ENCODE measurements at places on chromosomes 1 and 21.

DNA sequence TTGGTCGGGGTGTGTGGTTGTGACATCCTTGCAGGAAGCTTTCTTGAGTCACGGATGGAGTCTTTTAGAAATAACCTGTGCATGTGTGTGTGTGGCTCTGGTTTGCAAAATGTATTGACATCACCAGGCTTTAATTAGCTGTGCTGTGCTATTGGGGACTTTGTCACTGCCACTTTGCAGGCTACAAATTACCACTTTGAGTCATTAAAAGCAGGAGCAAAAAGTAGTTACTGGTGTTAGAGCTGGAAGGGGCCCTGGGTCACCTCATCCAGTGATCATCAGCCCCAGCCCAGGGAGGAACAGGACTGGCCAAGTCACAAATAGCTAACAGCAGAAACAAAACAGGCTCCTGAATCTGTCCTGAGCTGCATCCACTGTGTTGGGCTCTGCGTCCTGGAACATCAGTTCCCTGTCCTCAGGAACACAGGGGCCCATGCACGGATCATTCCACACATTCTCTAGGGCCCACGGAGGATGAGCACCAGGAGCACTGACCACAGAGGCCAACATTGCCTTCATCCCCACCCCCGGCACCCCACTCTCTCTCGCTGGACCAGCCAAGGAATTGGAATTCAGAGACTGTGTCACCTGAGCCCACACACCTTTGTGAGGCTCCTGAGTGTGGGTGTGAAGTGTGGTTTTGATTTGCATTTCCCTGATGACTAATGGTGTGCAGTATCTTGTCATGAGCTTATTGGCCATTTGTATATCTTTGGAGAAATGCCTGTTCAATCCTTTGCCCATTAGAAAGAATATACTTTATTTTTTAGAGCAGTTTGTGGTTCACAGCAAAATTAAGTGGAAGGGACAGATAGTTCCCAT, 280.1 kb upstream of the C1orf174 start:
- DNase-seq, result no peak

- DNase-seq, result no peak
These were observed 167.2 kb downstream of the RUNX1 start for GRCh38 chr21:34881839-34882371.

DNA sequence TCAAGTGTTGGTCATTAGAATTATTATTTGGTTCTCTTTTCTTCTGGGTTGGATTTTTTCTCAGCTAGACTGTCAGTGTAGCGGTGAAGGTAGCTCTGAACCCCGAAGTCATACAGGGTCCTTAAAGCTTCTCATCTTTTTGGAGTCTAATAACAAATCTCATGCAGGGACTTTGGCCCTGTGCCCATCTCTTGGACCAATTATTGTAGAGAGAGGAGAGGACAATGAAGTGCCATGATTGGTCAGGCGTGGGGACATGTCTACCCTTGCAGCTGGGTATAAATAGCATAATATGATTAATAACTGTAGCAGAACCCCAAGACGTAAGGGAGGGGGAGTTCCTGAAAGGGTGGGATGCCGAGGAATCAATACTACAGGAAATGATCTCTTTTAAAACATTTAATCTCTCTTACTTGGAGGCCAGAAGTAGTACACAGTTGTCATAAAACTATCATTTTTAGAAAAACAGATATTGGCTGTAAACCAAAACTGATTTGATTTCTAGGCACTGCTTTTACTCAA, 8.8 kb downstream of the MAGI3 start:
- no peak for DNase-seq

DNA sequence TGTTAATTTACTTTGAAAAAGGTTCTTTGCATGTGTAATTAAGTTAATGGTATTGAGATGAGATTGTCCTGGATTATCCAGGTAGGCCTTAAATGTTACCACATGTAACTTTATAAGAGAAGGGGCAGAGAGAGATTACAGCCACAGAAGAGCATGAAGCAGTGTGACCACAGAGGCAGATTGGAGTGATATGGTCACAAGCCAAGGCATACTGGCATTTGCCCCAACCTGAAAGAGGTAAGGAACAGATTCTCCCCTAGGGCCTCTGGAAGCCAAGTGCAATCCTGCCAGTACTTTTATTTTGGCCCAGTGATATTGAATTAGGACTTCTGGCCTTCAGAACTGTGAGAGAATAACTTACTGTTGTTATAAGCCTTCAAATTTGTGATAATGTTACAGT, 23.0 kb downstream of the RNF2 start:
- DNase-seq, result no peak

- no peak for DNase-seq
These were observed 370.2 kb downstream of the ST6GALNAC3 start for GRCh38 chr1:76444773-76445172.

- DNase-seq, result no peak
These were observed 34.7 kb upstream of the L1TD1 start for GRCh38 chr1:62159940-62160348.

DNA sequence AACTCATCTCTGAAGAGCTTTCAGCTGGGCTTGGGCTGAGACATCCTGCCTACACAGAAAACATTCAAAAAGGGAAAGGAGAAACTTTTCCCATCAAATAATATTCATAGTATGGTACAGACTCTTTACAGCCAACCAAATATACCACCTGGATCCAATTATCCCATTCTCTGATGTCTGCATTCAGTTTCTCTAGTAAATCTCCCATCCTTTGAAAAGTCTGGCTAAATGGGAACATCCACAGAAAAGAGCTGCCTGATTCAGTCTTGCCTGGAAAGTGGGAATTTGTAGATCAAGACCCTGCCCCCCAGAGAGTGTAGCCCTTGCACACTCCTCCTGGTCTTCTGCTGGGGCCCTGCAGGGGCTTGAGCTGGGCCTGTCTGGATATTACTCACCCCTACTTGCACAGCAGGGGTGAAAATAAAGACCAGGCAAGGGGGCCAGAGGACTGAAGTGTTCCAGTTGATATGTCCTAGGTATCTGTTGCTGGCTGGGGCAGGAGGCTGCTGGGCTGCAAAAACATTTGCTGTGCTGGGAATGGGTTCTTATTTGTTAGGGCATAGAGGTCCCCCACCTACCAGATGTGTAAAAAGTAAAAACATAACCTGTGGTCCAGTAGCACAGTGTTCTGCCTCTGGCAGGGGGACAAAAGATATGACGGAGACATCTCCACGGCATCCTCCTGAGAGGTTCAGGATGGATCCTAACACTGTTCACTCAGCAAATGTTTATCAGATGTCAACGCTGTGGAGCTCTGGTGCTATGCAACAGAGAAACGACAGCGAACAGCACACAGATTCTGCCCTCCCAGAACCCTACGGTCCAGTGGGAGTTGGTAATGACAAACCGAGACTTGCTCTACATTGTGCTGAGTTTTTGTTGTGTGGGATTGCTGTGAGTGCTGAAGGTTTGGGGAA, 140.3 kb downstream of the PLXNA2 start:
- no peak for DNase-seq

GRCh38 chr1:117136749-117137148, 15.2 kb upstream of the TRIM45 start:
- no peak for DNase-seq

DNA sequence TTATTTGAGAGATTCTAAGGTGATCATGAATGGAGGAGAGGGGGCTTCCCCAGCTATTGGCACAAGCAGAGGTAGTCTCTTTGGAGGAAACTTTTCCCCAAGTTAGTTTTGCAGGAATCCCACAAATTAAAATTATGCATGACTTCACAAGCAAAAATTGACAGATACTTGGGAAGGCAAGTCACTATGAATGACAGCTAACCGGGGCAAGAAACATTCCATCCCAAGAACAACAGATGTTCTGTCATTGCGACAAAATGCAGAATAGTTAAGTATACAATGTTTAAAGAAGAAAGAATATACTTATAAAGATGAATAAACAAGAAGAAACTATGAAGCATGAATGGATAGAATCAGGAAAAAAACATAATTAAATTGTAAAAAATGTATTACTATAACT, 27.1 kb upstream of the SIM2 start:
- DNase-seq, result no peak

- DNase-seq, result no peak
These were observed 129.8 kb downstream of the IGSF21 start for GRCh38 chr1:18237371-18237770.

- DNase-seq, result no peak
These were observed 3.4 kb upstream of the LAMB3 start for GRCh38 chr1:209655411-209656231.

DNA sequence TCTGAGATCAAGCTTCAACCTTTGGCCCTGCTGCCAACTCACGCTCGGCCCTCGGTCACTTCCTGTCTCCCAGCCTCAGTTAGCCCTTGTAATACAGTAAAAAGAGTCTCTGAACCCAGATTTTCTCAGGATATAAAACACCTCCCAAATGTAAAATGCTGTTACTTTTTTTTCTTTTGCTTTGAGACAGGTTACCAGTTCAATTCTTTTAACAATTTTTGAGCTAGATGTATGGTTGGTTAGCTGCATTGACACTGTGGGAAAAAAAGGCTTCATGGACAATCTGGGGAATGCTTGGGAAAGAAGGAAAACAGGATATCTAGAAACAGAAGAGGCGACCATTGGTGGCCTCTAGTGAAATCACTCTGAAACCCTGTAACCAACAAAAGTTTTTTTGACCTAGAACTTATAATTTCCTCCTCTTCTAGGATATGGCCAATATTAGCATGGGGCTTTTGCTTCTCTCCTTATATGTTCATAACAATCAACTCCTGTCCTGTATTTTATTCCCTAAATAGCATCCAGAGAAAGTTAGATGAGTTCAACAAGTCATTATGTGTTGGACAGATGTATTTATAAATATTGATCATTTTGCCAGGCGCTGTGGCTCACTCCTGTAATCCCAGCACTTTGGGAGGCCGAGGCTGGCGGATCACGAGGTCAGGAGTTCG, 1.3 kb downstream of the CMPK1 start:
- DNase-seq, result no peak

GRCh38 chr1:182121787-182122186, 60.3 kb upstream of the ZNF648 start:
- no peak for DNase-seq

GRCh38 chr1:68377098-68377497, 72.7 kb downstream of the RPE65 start:
- DNase-seq, result no peak

DNA sequence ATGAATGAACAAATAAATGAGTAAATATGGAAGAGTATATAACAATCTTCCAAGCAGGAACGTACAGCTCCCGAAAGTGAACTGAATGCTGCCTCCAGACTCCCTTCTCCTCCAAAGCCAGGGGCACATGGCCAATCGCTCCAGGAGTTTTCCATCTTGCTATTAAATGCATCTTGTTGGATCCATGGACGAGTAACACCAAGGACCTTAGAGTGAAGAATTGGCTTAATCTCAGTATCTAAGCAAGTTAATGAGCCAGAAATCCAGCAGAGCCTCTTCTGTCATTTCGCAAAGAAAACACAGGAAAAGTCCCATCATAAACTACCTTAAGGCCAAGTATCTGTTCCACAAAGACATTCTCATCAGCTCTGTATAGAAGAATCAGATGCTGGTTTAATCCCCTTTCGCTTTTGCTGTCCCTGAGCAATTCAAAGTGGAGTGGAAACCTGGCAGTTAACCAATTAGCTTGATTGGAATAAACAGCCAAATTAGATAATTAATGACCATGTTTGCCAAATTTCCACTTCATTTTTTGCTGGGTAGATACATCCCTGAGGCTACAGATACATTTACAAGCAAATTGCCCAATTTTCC, 116.0 kb downstream of the MIS18A start:
- no peak for DNase-seq

- no peak for DNase-seq
These were observed 27.7 kb upstream of the ATP5PO start for GRCh38 chr21:33943293-33943692.

DNA sequence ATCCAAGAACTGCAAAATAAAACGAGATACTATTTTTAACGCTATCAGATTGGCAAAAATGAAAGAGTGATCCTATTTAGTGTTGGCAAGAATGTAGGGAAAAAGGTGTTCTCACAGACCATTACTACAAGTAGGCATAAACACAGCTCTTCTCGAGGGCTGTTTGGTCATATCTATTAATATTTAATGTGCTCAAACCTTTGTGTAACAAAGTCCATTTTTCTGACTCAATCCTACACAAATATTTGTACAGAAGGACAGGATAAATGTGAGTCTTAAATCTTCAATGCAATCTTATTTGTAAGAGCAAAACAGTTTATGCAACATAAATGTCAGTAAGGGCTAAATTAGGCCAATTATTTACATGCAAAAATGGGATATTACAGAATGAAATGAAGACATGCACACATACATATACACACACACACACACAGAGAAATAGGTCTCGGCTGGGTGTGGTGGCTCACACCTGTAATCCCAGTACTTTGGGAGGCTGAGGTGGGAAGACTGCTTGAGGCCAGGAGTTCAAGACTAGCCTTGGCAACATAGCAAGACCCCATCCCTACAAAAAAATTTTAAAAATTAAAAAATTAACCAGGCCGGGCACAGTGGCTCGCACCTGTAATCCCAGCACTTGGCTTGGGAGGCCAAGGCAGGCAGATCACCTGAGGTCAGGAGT, 17.7 kb downstream of the DHCR24 start:
- no peak for DNase-seq

DNA sequence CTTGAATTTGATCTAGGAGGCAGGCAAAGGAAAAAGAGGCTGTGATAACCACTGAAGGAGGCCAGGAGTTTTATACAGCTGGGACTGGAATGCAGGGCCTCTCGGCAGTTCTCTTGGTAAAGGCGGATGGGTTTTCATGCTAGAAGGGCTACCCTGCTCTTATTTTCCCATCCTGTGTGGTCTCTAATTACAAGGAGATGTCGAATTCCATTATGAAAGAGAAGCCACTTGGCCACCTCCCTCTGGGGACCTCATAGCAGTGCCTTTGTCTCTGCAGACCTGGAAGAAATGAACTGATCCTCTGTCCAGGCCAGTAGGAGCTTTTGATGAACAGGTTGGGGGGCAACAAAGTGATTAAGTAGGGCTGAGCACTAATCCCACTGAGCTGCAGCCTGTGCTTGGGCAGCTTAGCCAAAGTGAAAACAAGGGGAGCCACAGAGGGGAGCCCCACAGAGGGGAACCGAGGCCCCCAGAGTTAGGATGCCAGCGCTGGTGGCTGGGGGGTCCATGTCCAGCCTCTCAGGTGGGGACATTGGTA, 42.2 kb upstream of the BCAR3 start:
- no peak for DNase-seq

GRCh38 chr1:27391511-27392095, 819 bp upstream of the GPR3 start:
- DNase-seq, result no peak

DNA sequence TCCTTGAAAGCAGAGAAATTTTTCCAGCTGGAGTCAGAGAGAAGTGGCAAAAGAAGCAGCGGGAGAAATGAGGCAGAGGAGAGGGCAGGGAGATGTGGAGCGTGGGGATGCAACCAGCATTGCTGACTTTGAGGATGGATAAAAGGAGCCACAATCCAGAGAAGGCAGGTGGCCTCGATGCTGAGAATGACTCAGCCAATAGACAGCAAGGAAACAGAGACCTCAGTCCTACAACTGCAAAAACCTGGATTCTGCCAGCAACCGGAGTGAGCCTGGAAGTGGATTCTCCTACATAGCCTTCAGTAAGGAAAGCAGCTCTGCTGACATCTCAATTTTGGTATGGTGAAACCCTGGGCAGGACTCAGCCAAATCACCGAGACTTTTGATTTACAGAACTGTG, 128.9 kb upstream of the ATP1B1 start:
- no peak for DNase-seq

GRCh38 chr1:201883786-201884185, 4.9 kb upstream of the SHISA4 start:
- no peak for DNase-seq
